ENCODE measurements at places on chromosomes 13 and 19.

GRCh38 chr13:104920091-104920490 lies 1615.4 kb downstream of the EFNB2 start:
- no peak for DNase-seq

DNA sequence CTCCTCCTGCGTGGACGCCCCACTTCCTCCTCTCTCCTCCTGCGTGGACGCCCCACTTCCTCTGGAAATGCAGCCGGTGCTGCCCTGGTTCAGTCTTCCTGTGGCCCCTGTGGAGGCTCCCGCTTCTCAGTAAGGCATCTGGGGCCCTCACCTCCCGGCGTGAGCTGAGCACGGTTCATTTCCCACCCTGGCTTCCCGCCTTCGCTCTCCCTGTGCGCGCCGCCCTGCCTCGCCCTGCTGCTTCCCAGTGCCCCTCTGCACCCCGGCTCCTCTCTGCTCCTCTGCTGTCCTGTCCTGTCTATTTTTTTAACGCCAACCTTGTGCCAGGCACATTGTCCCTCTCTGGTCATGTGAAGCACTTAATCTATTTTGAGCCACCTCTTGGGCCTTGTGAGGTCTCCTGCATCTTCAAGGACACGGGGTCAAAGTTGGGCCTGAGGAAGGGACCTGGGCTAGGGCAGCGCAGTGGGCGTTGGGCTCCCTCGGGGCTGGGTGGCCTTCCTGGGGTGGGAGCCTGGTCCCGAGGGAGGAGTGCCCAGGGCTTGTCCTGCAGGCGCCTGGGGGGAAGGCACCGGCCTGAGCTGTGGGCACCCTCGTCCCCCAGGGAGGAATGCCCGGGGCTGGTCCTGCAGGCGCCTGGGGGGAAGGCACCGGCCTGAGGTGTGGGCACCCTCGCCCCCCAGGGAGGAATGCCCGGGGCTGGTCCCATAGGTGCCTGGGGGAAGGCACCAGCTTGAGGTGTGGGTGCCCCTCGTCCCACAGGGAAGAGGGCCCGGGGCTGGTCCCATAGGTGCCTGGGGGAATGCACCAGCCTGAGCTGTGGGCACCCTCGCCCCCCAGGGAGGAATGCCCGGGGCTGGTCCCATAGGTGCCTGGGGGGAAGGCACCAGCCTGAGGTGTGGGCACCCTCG lies 13.0 kb downstream of the HCN2 start:
- no peak for DNase-seq

DNA sequence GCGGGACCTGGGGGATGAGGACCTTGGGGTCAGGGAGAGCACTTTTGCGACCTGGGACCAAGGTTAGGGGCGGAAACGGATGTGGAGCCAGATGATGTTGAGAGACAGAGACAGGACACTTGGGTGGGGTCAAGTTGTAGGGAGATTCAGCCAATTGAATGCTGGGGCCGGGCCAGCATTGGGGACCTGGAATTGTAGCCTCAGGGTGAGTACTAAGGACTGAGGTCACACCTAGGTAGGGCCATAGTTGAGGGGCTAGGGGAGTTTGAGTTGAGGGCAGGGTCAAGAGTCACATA lies 1.2 kb downstream of the ALKBH7 start:
- no peak for DNase-seq

- no peak for DNase-seq
These were observed 355.5 kb downstream of the ENOX1 start for GRCh38 chr13:43431290-43431716.
